ENCODE measurements at places on chromosomes 5 and 9. TPM values are rescaled to one million over a fixed set of nuclear protein-coding genes. Genes with fewer than 3 reads are reported as not detected.
A peak's percentile ranks its signal among the peaks of the same experiment; 100 is the strongest.

DNA sequence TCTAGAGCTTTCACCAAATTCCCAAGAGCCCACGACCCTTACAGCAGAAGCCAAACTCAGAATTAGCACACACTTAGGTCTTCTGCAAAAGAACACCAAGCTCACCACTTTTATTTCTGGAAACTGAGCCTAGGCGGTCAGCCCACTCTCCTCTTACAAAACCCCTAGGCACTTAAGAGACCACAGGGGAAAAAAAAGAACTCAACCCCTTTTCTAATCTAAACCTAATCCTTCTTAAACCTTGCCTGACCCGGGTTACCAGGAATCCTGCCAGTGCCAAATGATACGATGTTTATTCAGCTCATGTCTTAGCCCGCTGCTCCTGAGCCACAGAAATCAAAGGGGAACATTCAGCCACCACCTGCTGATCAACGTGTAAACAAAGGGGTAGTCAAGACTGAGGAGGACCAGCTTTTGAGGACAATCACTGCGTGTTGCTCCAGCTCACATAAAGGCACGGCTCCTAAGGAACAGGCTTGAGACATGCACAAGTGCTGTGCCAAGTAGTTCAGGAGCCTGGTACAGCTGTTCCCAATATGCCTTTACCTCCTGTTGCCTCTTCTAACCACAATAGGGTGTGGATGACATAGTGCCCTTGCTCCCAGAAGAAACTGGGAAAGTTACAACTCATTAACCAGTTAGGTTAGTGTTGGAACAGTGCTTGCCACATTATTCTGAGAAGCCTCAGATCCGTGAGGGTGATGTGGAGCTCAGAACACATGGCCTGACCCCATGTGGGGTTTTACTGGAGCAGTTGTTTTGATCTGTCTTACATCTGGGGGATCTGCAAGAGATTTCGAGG, 49.3 kb downstream of the ZFAND5 start:
- H3K4me1 ChIP-seq: peaks cover 4% of the 10 kb centered on the region
- H3K36me3 ChIP-seq: no peaks in the 10 kb centered on the region
- H3K27ac ChIP-seq: peak overlapping the region; percentile 0
- peak; percentile 16 for DNase-seq

DNA sequence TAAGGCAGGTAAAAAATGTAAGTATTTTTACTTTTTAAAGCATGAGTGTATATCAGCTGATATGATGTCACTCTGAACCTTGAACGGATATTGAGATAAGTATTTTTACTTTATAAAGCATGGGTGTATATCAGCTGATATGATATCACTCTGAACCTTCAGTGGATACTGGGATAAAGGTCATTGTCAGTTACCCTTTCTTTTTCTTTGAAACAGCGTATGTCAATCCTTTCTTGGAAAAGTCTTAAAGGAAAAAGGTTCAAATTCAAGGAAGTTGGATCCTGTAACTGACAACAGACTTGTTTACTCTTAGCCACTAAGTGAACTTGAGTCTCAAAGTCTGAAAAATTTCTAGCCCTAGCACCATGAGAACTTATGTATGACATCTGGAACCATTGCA, 61.7 kb upstream of the IFNK start:
- H3K4me1 ChIP-seq: no peaks in the 10 kb centered on the region
- no peak overlapping the region for H3K4me3 ChIP-seq
- H3K27ac ChIP-seq: no peak overlapping the region
- H3K27me3 ChIP-seq: no peaks in the 10 kb centered on the region
- no peaks in the 10 kb centered on the region for H3K36me3 ChIP-seq

GRCh38 chr9:92724528-92725265, 39.9 kb downstream of the BICD2 start:
- H3K4me1 ChIP-seq: peaks cover 3% of the 10 kb centered on the region
- no peak overlapping the region for H3K4me3 ChIP-seq
- H3K36me3 ChIP-seq: peaks cover 50% of the 10 kb centered on the region
- H3K27ac ChIP-seq: no peak overlapping the region
- no peak for DNase-seq

DNA sequence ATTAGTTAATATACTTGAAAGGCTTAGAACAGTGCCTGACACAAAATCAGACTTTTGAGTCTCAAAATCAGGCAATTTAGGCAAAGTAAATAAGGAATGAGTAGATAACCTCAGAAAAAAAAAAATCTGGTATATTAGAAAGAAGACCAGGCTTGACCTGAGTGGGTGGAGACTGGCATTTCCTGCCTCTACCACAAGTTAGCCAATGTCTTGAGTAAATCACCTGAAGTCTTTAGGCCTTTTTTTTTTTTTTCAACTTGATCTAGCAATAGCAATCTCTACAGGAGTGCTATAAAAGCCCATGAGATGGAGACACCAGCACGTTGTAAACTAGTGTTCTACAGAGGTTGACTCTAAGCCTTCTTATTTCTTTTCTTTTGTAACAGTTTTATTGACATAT, 104.2 kb upstream of the RASEF start:
- no peak for DNase-seq
- H3K27me3 ChIP-seq: no peaks in the 10 kb centered on the region
- H3K4me1 ChIP-seq: no peaks in the 10 kb centered on the region
- no peak overlapping the region for H3K27ac ChIP-seq
- no peaks in the 10 kb centered on the region for H3K36me3 ChIP-seq

- no peaks in the 10 kb centered on the region for H3K36me3 ChIP-seq
- no peak for DNase-seq
- H3K4me1 ChIP-seq: no peaks in the 10 kb centered on the region
- no peak overlapping the region for H3K4me3 ChIP-seq
Observed at GRCh38 chr9:125896404-125896803, 149.2 kb downstream of the PBX3 start.

GRCh38 chr5:119158144-119158543, 87.3 kb downstream of the DMXL1 start:
- H3K36me3 ChIP-seq: peaks cover 5% of the 10 kb centered on the region
- DNase-seq: no peak
- H3K27me3 ChIP-seq: no peaks in the 10 kb centered on the region
- no peaks in the 10 kb centered on the region for H3K4me1 ChIP-seq

- peaks cover 3% of the 10 kb centered on the region for H3K4me1 ChIP-seq
- H3K27me3 ChIP-seq: no peaks in the 10 kb centered on the region
- H3K4me3 ChIP-seq: no peak overlapping the region
- no peaks in the 10 kb centered on the region for H3K36me3 ChIP-seq
- DNase-seq: peak; percentile 17
Observed at GRCh38 chr5:108196276-108196675, 185.6 kb downstream of the FBXL17 start.

DNA sequence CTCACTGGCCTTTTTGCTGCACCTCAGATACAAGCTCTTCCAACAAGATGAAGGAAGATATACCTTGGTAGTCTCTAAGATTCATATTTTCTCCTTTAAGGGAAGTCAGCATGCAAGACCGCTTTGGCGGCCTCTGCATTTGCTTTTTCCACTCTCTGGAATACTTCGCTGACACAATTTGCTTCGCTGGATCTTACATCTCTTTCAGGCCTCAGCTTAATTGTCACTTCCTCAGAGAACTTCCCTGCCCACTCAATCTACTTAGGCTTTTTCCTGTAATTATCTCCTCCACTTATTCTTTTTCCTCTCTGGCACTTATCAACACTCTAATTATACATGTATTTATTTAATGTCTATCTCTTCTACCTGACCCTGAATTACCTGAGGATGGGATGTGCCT, 1131.1 kb upstream of the WWC1 start:
- H3K27me3 ChIP-seq: no peaks in the 10 kb centered on the region
- no peak overlapping the region for H3K27ac ChIP-seq
- H3K36me3 ChIP-seq: no peaks in the 10 kb centered on the region
- H3K4me3 ChIP-seq: no peak overlapping the region
- DNase-seq: no peak

DNA sequence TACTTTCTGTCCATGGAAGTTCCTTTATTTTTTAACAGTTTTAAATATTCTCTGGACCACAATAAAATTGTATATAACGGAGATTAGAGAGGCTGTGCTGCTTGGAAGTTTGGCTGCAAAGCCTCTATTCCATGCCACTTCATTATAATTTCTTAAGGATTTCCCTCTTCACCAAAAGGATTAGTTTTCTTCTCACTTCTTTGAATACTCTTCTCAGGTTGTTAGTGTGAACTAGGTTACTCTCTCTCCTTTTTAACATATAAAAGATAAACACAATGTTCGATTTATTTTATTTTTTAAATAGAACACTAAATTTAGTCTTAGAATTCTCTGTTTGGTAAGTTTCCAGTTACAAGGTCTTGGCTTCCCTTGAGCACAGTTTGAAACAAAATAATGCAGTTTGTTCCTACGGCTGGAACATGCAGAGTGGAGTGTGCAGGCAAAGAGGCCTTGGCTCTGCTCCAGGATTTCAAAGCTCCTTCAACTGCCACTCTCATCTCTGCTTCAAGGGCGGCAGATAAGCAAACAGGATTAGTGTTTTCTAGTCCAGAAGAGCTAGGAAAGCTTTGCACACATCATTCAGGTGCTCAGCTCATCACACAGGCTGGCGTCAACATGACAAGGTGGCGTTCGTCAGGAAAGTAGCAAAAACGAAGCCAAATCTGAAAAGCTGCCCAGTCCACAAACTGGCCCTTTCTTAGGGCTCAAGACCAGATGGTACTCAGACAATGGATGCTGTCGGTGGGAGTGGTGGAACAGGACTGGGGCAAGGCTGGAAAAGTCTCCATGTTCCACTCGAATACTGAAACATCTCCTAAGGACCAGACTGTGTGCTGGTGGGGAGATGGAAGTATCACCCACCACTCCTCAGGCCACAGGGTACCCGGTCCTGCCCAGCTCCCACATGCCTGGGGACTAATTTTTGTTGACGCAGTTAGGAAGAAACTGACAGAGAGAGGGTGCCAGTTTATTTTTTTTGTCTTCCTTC, 286.6 kb downstream of the CRB2 start:
- H3K27ac ChIP-seq: no peak overlapping the region
- H3K27me3 ChIP-seq: no peaks in the 10 kb centered on the region
- peak; percentile 18 for DNase-seq
- H3K36me3 ChIP-seq: no peaks in the 10 kb centered on the region
- H3K4me3 ChIP-seq: no peak overlapping the region

- H3K4me1 ChIP-seq: no peaks in the 10 kb centered on the region
- H3K27me3 ChIP-seq: no peaks in the 10 kb centered on the region
- no peak overlapping the region for H3K27ac ChIP-seq
- H3K4me3 ChIP-seq: no peak overlapping the region
- DNase-seq: no peak
Observed at GRCh38 chr9:19085295-19085694, 17.4 kb downstream of the HAUS6 start.

DNA sequence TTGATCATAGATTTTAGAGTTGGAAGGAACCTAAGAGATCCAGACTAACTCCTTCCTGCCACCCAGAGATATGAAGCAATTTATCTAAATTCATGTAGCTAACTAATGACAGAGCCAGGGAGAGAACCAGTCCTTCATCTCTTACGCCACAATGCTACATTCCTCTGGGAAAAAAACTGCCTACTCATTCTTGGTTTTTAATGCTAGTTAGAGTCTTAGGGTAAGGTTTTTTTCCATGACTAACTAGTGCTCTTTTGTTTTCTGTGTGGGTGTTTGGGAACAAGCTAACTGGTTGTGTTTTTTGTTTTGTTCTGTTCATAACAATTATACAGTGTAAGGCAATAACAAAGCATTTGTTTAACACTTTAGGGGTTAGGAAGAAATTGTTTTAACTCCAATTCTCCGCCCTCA, 52.4 kb downstream of the SLC44A1 start:
- peak; percentile 90 for DNase-seq
- H3K4me1 ChIP-seq: peaks cover 19% of the 10 kb centered on the region
- peak overlapping the region; percentile 86 for H3K27ac ChIP-seq
- H3K36me3 ChIP-seq: no peaks in the 10 kb centered on the region

- no peaks in the 10 kb centered on the region for H3K36me3 ChIP-seq
- H3K27ac ChIP-seq: no peak overlapping the region
- H3K4me1 ChIP-seq: no peaks in the 10 kb centered on the region
- H3K27me3 ChIP-seq: no peaks in the 10 kb centered on the region
- no peak for DNase-seq
Observed at GRCh38 chr9:82308836-82309235, 320.3 kb downstream of the SPATA31D1 start.

DNA sequence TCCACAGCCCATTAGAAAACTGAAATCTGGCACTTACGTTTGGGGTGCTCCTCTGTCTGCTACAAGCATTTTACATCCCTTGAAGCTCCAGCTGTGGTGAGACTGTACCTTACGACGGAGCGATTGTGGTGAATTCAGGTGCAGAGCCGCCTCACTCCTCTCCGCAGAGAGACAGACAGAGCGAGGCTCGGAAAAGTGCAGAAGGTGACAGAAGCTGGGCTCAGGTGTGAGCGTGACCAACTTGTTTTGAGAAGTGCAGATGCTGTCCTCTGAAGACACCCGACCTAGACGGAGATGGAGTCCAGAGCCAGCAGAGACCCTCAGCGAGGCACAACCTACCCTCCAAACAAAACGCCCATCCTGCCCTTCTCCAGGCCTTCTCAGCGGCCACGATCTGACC, 196.5 kb downstream of the MED10 start:
- H3K27me3 ChIP-seq: no peaks in the 10 kb centered on the region
- H3K4me3 ChIP-seq: no peak overlapping the region
- DNase-seq: no peak
- no peak overlapping the region for H3K27ac ChIP-seq

The NHP2 gene
- total RNA-seq: 302 TPM

The ZBTB34 gene
- total RNA-seq: 3.9 TPM

The PRPF4 gene
- total RNA-seq: 38.0 TPM

The EGFL7 gene
- 2.2 TPM for total RNA-seq
